ENCODE measurements at places on chromosomes 1 and 21.

DNA sequence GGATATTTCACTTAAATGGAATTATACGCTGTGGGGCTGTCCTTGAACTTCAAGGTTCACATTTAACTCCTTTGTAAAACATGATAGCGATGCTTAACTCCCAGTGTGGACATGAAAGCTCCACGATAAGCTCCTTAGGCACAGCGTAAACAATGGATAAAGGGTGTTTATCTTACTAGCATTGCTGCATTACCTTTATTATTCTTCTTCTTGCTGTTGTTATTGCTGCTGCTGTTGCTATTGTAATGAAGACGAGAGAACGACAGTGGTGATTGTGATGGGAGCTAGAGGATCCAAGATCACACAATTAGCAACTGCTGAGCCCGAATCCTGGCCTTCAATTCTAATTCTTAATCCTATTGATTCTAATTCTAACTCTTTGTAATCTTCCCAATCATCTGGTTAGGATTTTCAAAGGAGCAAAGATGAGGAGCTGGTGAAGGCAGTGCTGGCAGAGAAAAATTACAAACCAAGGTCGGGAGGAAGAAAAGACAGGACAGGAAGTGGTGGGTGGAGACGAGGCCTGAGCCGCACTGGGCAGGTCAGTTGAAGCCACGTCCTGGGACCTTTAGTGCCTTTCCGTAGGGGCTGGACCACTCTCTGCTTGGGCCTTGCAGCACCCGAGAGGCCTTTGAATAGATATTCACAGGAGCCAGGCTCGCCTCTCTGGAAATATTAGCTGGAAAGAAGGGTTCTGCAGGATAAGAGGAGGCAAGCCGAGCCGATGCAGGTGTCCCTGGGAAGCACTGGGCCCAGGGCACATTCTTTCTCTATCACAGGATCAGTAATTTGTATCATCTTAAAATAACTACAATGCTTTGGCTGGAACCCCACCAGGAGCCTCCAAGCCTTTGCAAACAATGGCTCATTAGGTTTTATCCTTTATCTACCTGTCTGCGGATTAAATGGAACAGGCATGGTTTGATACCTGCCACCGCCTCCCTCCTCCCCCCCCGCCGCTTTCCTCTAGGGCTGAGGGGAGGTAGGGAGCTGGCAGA lies 571.6 kb downstream of the AJAP1 start:
- no peak for DNase-seq

- DNase-seq: no peak
Measured at GRCh38 chr1:171267391-171267790, 19.1 kb downstream of the FMO1 start.

- DNase-seq: no peak
Measured at GRCh38 chr1:81424816-81425215, 375.9 kb upstream of the ADGRL2 start.

DNA sequence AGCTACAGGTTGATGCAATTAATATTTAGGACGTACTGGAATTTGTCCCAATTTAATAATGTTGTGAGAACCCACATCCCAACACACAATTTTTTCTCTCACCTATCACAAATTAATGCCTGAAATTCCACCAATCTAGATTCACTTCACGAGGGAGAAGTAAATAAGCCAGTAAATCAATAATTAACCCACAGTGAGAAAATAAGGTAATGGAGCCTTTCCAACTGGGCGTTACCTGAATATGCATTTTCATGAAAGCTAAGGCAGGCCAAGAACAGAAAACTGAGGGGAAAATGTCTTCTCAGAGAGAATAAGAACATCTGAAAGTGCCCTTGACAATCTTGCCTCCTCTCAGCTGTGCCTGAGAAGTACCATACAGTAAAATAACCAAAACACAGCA lies 240.8 kb upstream of the NR5A2 start:
- no peak for DNase-seq

DNA sequence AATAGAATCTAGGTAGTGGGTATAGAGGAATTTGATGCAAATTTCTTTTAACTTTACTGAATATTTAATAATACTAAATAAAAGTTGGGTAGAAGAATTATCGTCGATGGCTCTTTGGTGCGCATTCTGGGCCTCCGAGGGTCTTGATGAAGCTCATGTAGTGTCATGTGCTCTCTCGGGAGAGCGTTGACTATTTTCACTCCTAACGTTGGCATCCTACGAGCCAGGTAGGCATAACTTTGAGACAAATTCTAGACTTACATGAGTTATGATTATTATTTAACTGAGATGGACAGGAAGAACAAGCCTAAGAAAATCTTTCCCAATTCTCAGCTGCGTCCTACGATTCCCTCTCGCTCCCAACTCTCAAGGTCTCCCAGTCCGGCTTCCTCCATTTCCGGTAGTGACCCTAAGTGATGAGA lies 550 bp upstream of the PCAT6 start:
- no peak for DNase-seq

DNA sequence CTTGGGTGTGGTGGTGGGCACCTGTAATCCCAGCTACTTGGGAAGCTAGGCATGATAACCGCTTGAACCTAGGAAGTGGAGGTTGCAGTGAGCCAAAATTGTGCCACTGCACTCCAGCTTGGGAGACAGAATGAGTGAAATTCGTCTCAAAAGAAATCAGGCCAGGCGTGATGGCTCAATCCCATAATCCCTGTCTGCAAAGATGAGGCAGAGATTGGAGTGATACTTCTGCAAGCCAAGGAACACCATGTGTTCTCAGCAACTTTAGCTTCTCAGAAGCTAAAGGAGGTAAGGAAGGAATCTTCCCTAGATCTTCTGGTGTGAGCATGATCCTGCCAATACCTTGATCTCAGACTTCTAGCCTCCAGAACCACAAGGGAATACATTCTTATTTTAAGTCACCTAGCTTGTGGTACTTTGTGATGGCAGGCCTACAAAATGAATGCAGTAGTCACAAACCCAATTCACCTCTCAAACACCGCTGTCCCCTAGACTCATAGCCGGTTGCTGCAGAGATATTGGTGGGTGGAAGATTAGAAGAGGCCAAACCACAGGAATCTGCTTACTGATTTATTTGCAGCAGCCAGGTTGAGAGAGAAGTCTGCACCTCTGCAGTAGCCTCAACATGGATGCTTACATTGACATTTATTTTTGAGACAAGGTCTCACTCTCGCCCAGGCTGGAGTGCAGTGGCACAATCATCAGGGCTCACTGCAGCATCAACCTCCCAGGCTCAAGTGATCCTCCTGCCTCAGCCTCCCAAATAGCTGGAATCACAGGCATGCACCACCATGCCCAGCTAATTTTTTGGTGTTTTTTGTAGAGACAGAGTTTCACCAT lies 18.6 kb downstream of the L1TD1 start:
- DNase-seq: no peak

DNA sequence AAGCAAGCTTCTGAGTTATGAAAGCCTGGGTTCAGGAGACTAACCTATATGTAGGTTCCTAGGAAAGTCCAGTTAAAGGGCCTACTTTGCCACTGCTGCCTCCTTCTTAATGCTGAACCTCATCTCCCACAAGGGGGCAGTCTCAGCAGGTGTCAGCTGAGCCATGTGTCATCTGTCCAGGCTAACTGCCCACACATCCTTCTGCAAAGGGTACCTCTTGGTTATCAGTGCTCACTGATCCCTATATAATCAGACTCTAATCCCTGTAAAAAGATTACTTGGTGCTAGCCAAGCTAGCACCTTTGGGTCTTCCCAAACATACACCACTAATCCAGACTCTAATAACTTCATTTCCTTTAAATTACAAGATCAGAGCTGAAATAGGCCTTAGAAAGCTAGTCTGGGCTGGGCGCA lies 9.0 kb downstream of the PRDX1 start:
- peak; percentile 46 for DNase-seq

- DNase-seq: no peak
Measured at GRCh38 chr21:37658121-37658816, 258.0 kb downstream of the KCNJ6 start.

DNA sequence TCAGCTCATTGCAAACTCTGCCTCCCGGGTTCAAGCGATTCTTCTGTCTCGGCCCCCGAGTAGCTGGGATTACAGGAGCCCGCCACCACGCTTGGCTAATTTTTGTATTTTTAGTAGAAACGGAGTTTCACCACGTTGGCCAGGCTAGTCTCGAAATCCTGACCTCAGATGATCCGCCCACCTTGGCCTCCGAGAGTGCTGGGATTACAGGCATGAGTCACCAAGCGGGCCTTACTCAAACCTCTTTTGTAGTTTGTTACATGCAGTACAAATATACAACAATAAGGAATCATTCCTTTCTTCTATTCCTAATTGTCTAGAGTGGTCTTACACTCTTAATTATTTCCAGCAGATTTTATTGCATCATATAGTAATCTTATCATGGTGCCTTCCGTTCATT lies 16.6 kb downstream of the SPATA17 start:
- no peak for DNase-seq

GRCh38 chr1:81231729-81232038 lies 569.0 kb upstream of the ADGRL2 start:
- DNase-seq: no peak

DNA sequence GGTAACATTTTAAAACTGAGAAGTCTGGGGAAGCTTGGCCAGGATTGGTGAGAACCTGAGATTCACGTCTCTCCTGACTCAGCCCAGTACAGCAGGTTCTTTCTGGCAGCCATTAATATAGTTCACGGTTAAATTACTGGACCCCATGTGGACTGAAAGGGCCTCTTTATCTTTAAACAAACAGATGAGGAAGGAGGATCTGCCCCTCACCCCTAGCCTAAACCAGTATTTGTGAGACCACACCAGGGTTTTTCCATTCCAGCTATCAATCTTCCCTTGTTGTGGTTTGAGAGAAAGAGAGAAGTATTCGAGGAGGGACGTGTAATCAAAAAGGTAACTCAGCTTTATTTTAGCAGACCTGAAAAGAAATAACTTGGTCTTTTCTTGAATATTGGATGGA lies 137.1 kb downstream of the PROX1 start:
- DNase-seq: no peak

- DNase-seq: no peak
Measured at GRCh38 chr1:4010814-4011605, 110.9 kb upstream of the C1orf174 start.

Measured in activated T-cell treated with anti-CD3 and anti-CD28 coated beads for 48 hours (primary cell).